ENCODE measurements at places on chromosomes 13 and 19.

GRCh38 chr19:48029431-48029830, 14.4 kb downstream of the CABP5 start:
- H3K36me3 ChIP-seq: no peaks in the 10 kb centered on the region
- DNase-seq: no peak
- H3K4me3 ChIP-seq: no peak overlapping the region
- no peaks in the 10 kb centered on the region for H3K4me1 ChIP-seq
- H3K27me3 ChIP-seq: peaks cover 26% of the 10 kb centered on the region

GRCh38 chr13:50238922-50239321, 223.7 kb downstream of the KCNRG start:
- no peaks in the 10 kb centered on the region for H3K36me3 ChIP-seq
- no peak overlapping the region for H3K27ac ChIP-seq
- no peak for DNase-seq
- no peak overlapping the region for H3K4me3 ChIP-seq

DNA sequence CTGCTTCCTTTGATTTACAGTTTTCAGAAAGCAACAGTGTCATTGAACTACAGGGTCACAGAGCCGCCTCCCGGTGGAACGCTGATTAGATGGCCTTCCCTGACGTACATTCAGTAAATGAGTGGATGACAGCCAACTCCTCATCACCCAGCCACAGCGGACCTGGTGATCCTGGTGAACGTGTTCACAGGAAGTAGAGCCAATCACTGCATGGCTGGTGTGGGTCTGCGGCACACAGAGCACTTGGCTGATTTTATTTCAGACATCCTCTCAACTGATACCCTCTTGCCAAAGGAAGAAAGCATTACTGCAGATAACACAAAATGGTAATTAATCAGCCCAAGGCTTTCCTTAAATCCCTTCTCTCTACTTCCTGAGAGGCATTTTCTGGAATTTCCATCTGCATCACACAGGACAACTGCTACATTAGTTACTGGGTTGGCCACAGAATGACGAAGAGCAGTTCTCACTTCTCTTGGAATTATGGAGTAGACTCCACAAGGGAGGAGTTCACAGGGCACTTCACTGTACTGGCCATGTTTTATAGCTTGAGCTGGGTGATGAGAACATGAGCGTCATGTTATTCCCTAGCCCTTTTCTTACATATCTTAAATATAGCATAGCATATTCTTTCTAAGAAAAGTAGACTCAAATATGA, 84.0 kb upstream of the SLC7A1 start:
- H3K27me3 ChIP-seq: no peaks in the 10 kb centered on the region
- no peak overlapping the region for H3K27ac ChIP-seq

GRCh38 chr13:50357586-50358118, 342.4 kb downstream of the KCNRG start:
- peaks cover 18% of the 10 kb centered on the region for H3K27me3 ChIP-seq
- 0 out of 2 replicates have a peak overlapping the region, but pooled peaks have one; percentile 26 for H3K4me3 ChIP-seq
- no peaks in the 10 kb centered on the region for H3K36me3 ChIP-seq
- H3K27ac ChIP-seq: no peak overlapping the region

- peaks cover 6% of the 10 kb centered on the region for H3K4me1 ChIP-seq
- H3K4me3 ChIP-seq: peak overlapping the region; percentile 81
- no peaks in the 10 kb centered on the region for H3K36me3 ChIP-seq
- H3K27me3 ChIP-seq: no peaks in the 10 kb centered on the region
- DNase-seq: no peak
These were observed 8.8 kb downstream of the RINL start for GRCh38 chr19:38869160-38869835.

DNA sequence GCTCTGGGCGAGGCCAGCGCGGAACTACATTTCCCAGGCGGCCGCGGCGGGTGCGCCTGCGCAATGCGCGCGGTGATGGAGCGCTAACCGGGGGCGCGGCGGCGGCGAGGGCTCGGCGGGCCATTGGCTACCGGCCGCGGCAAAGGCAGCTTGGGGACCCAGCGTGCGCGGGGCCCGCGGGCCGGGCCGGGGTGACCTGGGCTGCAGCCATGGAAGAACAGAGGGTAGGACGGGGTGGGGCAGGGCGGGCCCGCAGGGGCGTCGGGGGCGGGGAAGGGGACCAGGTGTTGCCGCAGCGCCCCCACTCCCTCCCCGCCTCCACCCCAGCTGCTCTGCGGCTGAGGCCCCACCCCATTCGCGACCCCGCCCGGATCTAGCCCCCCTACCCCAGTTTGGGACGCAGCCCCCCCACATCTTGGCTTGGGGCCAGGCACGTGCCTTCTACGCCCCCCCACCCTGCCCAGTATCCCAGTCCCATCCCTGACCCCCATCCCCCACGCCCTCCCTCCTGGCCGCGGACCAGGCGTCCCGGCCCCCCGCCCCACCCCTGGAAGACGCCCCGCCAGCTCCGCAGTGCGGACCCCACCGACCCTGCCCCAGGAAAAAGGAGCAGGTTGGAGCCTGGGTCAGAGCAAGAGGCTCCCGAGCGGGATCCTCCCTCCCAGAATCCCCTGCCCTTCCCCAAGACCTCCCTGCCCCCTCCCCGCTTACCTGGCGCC, at the start of gene FSD1:
Gene FSD1, plus strand, starts transcription at position 61 of the 719 bp plus-strand sequence. Its CDS starts 149 bp downstream, at position 210.
- peaks cover 5% of the 10 kb centered on the region for H3K36me3 ChIP-seq
- DNase-seq: peak; percentile 50
- H3K4me3 ChIP-seq: peak within 1 kb of the TSS; percentile 64
- no peaks in the 10 kb centered on the region for H3K4me1 ChIP-seq
- H3K27me3 ChIP-seq: peaks cover 2% of the 10 kb centered on the region

DNA sequence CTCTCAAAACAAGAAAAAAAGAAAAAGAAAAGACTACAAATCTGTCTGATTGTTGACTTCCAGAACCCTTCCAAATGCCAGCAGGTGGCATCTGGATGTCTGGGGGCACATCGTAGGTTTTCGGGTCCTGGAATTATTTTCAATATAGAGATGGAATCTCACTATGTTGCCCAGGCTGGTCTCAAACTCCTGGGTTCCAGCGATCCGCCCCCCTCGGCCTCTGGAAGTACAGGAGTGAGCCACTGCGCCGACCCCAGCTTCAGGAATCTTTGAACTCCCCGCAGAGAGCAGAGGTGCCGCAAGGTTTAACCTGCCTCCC, 567 bp upstream of the B3GNT3 start:
- H3K4me3 ChIP-seq: no peak overlapping the region
- H3K27me3 ChIP-seq: peaks cover 29% of the 10 kb centered on the region
- no peak overlapping the region for H3K27ac ChIP-seq

DNA sequence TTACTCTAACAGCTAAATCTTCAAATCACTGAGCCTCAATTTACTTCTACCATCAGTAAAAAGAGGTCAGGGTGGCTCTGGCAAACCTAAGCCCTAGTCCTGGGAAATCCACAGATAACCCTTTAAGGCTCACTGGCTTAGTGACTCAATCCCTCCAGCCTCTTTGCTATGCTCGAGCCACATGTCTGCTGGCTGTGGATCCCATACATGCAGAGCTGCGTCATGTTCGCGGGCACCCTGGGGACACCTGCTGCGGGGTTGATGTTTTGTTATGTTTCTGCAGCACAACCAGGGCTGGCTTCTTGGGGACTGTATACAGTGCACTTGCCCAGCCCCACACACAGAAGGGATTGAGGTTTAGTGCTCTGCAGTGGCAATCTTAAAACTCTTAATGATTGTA, 41.6 kb upstream of the C13orf42 start:
- H3K4me3 ChIP-seq: no peak overlapping the region
- peaks cover 7% of the 10 kb centered on the region for H3K4me1 ChIP-seq
- H3K27ac ChIP-seq: no peak overlapping the region
- DNase-seq: no peak
- H3K36me3 ChIP-seq: no peaks in the 10 kb centered on the region

GRCh38 chr19:2044709-2045500, 6.1 kb downstream of the MKNK2 start:
- no peak for DNase-seq
- peaks cover 5% of the 10 kb centered on the region for H3K4me1 ChIP-seq
- no peaks in the 10 kb centered on the region for H3K27me3 ChIP-seq
- H3K4me3 ChIP-seq: no peak overlapping the region

GRCh38 chr13:111343186-111343805, 22.9 kb downstream of the TEX29 start:
- H3K4me1 ChIP-seq: peaks cover 11% of the 10 kb centered on the region
- no peaks in the 10 kb centered on the region for H3K36me3 ChIP-seq
- no peak overlapping the region for H3K4me3 ChIP-seq
- H3K27ac ChIP-seq: no peak overlapping the region

DNA sequence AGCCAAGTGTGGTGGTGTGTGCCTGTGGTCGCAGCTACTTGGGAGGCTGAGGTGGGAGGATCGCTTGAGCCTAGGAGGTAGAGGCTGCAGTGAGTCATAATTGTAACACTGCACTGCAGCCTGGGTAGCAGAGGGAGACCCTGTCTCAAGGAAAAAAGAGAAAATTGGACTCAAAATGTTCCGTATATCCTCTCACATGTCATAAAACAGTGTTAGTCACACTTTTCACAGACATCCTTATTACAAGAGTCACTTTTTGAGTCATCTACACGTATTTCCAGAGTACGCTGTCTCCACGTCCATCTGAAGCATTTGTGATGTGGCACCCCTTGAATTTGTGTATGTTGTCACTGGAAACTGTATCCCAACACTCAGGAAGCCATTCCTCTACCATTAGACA, 133.0 kb downstream of the SIPA1L3 start:
- peaks cover 2% of the 10 kb centered on the region for H3K27me3 ChIP-seq
- H3K36me3 ChIP-seq: peaks cover 15% of the 10 kb centered on the region
- DNase-seq: peak; percentile 99
- peak overlapping the region; percentile 99 for H3K27ac ChIP-seq

DNA sequence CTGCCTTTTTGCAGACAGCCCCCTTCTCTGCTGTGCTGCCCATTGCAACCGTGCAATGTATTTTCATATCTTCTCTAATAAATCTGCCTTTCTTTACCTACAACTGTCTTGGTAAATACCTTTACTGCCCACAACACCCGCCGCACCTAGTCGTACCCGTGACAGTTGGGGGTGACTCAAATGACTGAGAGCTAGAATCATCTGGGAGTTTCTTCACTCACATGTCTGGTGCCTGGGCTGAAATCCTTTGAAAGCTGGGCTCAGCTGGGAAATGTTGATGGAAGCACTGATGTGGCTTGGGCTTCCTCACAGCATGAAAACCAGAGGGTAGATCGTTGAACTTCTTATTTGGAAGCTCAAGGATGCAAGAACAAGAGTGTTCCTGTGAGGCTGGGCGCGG, 2.8 kb upstream of the PNMA8A start:
- peaks cover 12% of the 10 kb centered on the region for H3K36me3 ChIP-seq
- no peak overlapping the region for H3K4me3 ChIP-seq
- H3K27me3 ChIP-seq: no peaks in the 10 kb centered on the region
- H3K4me1 ChIP-seq: peaks cover 40% of the 10 kb centered on the region
- no peak overlapping the region for H3K27ac ChIP-seq

- peak; percentile 58 for DNase-seq
- no peaks in the 10 kb centered on the region for H3K36me3 ChIP-seq
- peak overlapping the region; percentile 94 for H3K4me3 ChIP-seq
- H3K4me1 ChIP-seq: peaks cover 46% of the 10 kb centered on the region
- H3K27ac ChIP-seq: peak overlapping the region; percentile 95
These were observed 3.3 kb downstream of the DOT1L start for GRCh38 chr19:2166741-2167738.

DNA sequence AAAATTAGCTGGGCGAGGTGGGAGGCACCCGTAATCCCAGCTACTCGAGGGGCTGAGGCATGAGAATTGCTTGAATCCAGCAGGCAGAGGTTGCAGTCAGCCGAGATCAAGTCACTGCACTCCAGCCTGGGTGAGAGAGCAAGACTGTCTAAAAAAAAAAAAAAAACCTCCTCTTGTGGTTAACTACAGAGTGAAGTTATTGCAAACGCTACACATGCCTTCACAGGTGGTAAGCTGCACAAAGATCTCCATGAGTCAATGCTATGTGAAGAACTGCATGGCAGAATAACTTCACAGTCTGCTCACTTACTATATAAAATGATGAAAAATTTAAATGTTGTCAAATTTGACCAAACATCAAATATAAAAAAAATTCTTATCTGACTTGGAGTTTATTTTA, 436.8 kb downstream of the FGF14 start:
- H3K27me3 ChIP-seq: no peaks in the 10 kb centered on the region
- H3K36me3 ChIP-seq: no peaks in the 10 kb centered on the region

GRCh38 chr19:35555301-35556005, 8.0 kb downstream of the ATP4A start:
- H3K36me3 ChIP-seq: no peaks in the 10 kb centered on the region
- H3K27ac ChIP-seq: no peak overlapping the region
- no peak overlapping the region for H3K4me3 ChIP-seq
- peaks cover 29% of the 10 kb centered on the region for H3K27me3 ChIP-seq
- H3K4me1 ChIP-seq: no peaks in the 10 kb centered on the region
- no peak for DNase-seq

DNA sequence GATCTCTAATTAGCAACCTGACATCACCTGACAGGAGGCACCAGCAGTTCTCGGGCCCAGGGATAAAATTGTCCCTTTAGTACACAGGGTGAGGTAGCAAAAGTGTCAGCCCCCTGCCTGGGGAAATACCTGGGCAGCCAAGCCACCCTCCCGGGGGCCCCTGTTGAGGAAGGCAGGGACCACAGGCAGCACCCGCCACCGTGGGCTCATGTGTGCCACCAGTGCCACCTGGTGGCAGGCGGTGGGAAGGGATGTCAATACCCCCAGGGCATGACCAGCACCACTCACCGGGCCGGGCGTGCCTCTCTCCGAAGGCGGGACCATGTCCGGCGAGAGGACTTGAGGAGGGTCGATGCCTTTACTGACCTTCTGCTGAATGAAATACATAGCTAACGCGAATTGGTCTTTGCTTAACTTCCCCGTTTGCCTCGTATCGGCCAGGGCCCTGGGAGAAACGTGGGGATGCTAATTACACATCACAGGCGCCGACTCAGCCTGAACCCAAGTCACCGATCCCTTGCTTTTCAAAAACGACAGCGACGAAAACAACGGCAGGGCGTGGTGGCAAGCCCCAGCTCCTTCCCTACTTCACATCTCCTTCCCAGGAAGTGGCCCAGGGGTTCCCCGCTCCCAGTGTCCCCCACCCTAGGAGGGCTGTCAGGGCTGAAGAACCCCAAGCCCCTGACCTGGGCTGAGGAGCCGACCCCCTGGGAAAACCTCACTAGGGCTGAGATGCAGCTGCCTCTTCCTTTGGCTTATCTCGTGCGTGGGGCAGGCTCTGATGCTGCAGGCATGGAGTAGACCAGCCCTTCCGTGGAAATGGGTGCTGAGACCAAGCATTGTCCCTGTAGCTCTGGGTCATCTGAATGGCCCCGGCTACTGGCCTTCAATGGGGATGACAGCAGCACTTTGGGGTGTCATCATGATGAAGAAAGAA, 53.8 kb downstream of the EPS15L1 start:
- peaks cover 5% of the 10 kb centered on the region for H3K4me1 ChIP-seq
- H3K36me3 ChIP-seq: peaks cover 12% of the 10 kb centered on the region
- peak; percentile 13 for DNase-seq
- no peaks in the 10 kb centered on the region for H3K27me3 ChIP-seq
- H3K4me3 ChIP-seq: no peak overlapping the region

DNA sequence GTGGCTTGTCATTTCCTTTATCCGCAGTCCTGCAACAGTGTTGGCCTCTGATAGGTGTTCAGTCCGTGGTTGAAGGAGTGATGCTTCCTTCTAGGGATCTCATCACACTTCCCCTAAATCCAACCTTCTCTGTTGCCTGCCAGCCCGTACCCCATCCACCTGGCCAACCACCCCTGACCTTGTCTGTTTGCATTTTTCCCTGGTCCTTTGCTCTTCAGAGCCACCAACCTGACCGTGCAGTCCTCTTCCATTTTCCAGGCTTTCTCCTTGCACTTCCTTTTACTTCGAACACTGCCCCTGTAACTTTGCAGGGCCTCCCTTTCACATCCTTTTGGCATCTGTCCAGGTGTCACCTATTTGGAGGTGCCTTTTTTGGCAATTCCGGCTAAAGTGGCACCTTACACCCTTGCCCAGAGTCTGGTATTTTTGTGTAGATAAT, 696 bp downstream of the ZNF460 start:
- no peak overlapping the region for H3K27ac ChIP-seq
- DNase-seq: no peak
- no peak overlapping the region for H3K4me3 ChIP-seq
- H3K4me1 ChIP-seq: peaks cover 36% of the 10 kb centered on the region

Measured in HFFc6 (cell line).